ENCODE measurements at places on chromosomes 6 and 20.

DNA sequence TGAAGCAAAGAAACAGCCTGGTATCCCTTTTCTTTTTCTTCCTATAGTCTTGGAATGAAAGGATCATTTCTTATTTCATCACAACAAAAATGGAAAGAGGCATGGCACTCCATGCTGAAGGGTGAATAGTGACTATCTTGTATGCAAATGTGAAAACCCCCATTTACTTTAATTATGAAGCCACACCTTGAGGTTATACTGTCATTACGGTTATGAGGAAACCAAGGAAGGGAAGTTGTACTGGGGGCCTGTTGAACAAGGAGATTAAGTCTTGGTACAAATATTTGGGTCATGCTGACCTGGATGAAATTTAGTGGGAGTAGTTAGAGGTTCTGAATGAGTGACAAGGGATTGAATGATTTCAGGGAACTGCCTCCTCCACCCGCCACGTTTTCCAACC, 8.7 kb upstream of the STXBP5 start:
- no peak for DNase-seq

DNA sequence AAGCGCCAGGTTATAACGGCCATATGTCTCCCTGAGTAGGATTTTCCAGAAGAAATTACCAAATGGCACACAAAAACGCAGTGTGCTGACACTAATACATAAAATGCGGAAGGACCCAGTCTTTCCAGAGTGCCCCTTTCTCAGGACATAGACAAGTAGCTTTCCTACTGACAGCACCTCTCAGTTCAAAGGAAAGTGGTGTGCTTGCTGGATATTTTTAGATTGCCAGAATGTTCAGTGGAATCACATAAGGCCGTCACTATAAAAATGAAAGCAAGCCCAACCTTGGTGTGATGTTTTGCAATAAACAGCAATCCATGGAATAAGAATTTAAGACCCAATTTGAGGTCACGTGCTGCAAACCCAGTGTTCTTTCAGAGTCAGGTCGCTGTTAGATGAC, 135.5 kb upstream of the AGPAT4 start:
- no peak for DNase-seq

DNA sequence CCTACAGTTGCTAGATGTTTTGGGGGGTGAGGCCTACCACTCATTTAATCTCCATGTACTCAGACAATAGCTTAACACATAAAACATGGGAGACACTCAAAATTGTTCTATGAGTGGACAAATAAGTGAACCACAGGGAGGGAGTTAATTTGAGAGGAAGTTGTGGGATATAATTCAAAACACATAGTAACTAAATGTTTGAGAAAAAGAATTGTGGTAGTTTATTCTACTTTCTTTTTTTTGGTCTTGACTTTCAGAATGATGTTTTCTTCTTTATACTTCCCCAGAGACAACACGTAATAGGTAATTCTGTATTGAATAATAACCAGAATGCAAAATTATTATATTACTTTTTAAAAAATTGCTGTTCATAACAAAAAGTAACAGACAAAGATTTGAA, 453.8 kb downstream of the RFPL4B start:
- no peak for DNase-seq

- no peak for DNase-seq
These were observed 629.8 kb downstream of the CDH26 start for GRCh38 chr20:60587986-60588385.
